Glomerular endothelial cell (primary cell): ENCODE measurements at places on chromosomes 11 and 22. TPM values are rescaled to one million over a fixed set of nuclear protein-coding genes. Genes with fewer than 3 reads are reported as not detected.

The LINC01488 gene
- total RNA-seq: not detected in 2 replicates

The NOX4 gene
- total RNA-seq: 37.7 and 65.5 TPM in 2 replicates

The ENTHD1 gene
- total RNA-seq: not detected in 2 replicates

The OR8G1 gene
- total RNA-seq: not detected in 2 replicates

The CARD10 gene
- total RNA-seq: 34.8 and 37.7 TPM in 2 replicates

The SCGB1C1 gene
- total RNA-seq: not detected in 2 replicates

The FGF3 gene
- total RNA-seq: not detected in 2 replicates

The LARGE2 gene
- total RNA-seq: not detected in 2 replicates

The OR51E1 gene
- not detected in 2 replicates for total RNA-seq

The TENM4 gene
- total RNA-seq: 6.5 and 7.3 TPM in 2 replicates

The RFPL2 gene
- not detected in 2 replicates for total RNA-seq

The KCNJ1 gene
- 0.05 TPM in 1 of 2 replicates, not detected in the other for total RNA-seq

The RGL4 gene
- total RNA-seq: not detected in 2 replicates

The MPEG1 gene
- total RNA-seq: not detected in 2 replicates
